ENCODE measurements at places on chromosomes 2 and 18.

DNA sequence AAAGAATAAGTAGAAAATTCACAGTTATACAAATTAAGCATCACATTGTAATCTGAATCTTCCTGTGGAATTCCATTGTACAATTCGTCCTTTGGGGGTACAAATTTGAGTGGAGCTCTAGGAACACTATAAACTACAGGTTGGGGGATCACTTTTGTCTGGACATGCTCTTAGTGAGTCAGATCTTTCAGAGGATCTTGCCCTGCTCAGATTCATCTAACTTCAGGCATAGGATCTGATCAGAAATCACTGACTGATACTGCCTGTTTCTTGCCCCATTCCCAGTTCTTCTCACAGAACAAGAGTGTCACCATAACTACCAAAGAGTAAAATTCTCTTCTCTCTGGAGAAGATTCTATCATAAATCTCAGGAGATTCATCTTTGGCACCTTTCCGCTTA is 10.7 kb upstream of the VSNL1 start:
- DNase-seq: no peak

DNA sequence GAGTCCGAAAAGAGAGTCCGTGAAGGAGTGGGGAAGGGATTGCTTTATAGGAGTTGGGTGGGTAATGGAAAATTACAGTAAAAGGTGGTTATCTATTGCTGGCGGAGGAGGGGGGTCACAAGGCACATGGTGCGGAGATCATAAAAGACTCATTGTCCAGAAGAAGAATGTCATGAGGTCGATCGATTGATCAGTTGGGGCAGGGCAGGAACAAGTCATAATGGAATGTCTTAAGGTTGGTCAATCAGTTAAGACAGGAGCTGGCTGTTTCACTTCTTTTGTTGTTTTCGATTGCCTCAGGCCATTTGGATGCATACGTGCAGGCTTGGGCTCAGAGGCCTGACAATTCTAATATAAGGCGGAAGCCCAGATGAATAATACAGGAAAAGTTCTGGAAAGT is 473.0 kb upstream of the TNP1 start:
- no peak for DNase-seq

- DNase-seq: peak; percentile 50
These were observed 120.4 kb downstream of the RNF144A start for GRCh38 chr2:7037340-7038333.

DNA sequence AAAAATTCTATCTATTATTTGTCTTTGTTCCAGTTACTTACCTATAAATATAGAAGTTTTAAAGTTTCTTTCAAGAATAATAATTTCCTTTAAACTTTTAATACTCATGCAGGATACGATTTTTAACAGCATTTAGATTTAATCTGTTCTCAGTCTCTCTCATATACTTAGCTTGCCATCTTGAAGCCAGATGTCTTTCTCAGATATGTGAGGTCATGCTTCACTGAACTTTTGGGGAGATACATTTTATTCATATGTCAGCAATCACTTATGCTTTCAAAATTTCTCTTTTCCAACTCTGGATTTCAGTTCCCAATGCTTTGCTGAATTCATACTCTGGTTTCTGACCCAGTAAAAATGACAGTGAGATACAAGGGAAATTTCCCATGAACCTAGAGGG is 66.5 kb upstream of the CCDC178 start:
- no peak for DNase-seq

- DNase-seq: no peak
These were observed 35.2 kb downstream of the NPPC start for GRCh38 chr2:231890896-231891513.

- no peak for DNase-seq
These were observed 47.5 kb upstream of the RTN4 start for GRCh38 chr2:55097461-55098410.

DNA sequence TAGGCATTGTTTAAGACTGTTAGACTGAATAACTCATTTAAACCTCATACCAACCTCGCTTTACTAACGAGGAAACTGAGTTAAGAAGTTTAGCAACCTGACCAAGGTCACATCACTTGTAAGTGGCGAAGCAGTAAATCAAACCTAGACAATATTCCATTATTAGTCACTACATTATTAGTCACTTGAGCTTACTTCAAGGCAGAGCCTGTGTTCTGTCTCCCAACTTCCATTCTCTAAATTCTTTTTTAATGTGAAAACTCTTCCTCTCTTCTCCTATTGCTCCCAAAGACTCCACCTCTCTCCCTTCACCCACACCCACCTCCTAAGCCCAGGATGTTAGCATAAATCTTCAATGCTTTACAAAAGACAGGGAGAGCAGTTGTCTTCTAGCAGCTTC is 156.5 kb downstream of the ARL6IP6 start:
- no peak for DNase-seq

- DNase-seq: no peak
These were observed 63.6 kb upstream of the ACSL3 start for GRCh38 chr2:222797261-222797660.

- DNase-seq: no peak
These were observed 34.1 kb downstream of the SOCS6 start for GRCh38 chr18:70322928-70323327.

DNA sequence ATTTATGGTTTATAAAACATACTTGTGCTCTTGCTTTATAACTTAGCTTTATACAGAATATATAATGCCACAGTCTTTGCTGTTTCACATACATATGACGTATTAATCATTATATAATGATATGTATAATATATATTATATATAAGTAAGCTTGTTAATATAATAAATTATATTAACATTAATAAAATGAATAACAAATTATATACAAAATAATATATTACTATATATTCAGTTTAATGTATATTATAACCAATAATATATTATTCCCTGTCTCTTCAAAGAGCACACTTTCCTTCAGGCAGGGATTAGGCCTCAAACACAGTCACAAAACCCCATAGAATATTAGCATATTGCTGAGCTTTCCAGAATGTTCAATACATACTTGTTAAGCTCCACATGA is 427.6 kb downstream of the NCKAP5 start:
- DNase-seq: no peak

DNA sequence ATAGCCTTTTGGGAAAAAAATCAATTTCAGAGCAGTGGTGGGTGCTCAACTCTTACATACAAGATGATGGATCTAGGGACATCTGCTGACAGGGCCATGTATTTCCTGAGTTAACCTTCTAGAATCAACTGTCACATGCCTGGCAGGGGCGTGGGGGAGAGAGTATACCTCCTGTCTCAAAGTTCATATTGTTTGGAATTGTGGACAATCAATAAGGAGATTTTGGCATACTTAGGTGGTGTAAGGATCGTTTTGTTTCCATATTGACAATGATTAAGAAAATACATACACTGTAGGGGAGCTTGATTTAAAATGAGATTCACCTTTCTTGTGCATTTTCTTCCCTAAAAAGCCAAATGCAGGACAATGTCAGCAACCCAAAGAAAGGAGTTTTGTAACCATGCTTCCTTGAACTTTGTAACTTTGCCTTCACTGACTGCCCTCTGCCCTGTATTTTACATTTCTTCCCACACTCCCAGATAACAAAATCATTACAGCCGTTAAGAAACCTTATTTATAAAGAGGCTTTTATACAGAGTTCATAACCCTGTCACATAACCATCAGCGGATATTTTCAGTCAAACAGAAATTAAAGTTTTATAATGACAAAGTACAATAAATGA is 88.4 kb downstream of the MEP1B start:
- DNase-seq: no peak

DNA sequence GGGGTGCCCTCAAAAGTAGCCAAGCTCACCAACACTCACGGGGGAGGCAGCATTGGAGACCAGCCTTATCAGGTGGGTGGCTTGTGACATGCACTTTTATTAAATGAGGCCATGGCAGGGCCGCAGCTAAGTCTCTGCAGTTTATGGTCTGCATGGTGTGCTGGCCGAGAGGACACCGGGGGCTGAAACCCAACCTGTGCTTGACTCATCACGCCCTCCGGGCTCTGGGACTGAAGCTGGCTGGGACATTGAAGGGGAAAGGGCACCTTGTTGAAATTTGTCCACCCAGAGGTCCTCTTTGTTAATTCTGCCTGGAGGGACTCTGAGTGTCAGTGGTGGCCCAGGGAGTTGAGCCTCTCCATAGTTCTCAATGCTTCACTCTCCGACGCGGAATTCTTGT is 17.7 kb upstream of the NTSR2 start:
- no peak for DNase-seq

GRCh38 chr2:120305296-120305695 is 40.6 kb upstream of the INHBB start:
- no peak for DNase-seq

GRCh38 chr2:229851870-229852269 is 69.9 kb downstream of the TRIP12 start:
- no peak for DNase-seq

GRCh38 chr2:99156891-99157290 is 2.1 kb downstream of the LIPT1 start:
- DNase-seq: no peak

- no peak for DNase-seq
These were observed 313.6 kb upstream of the MC4R start for GRCh38 chr18:60686142-60686541.

DNA sequence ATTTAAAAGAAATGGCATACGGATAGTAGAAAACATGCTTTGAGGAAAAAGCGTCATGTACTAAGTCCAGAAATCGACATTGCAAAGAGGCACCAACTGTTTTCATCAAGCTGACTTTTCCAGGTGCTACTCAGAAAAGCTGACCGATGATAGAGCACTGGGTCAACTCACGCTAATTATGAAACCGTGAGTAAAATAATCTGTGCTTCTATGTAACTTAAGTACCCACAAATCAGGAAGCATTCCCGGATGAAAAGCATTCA is 353 bp upstream of the NUP35 start:
- DNase-seq: no peak

GRCh38 chr2:187422282-187422681 is 25.8 kb downstream of the CALCRL start:
- no peak for DNase-seq

DNA sequence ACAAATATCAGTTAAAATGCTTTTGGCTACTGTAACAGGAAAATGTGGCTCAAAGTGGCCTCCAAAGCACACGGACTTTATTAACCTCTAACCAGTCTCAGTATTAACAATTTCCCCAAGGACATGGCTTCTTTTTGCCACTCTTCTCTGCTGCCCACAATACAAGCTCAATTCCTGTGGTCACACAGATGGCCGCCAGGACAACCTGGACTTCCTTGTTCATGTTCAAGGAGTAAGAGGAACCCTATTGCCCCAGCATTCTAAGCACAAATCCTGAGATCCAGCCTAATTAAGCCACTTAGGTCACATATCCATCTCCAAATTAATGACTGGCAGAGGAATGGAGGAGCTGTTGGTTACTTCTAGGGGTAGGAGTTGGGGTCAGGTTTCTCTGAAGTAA is 38.2 kb downstream of the AOX1 start:
- no peak for DNase-seq

GRCh38 chr2:215811409-215812345 is 201.7 kb downstream of the MREG start:
- no peak for DNase-seq

DNA sequence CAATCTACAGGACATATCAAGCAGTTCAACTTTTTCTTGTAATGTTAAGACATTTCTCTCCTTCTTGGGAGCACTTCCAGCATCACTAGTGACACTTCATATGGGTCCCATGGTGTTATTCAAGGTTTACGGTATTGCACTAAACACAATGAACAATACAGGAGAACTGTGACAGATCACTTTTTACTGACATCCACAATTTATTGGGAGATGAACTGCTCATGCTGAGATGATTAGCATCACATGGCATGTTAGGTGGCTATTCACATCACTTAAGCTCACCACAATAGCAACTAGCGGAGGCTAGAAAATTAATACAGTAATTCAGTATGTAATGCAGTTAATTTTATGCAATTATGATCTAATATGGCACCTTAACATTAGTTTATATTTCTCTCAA is 264.4 kb downstream of the ERBB4 start:
- no peak for DNase-seq

- no peak for DNase-seq
These were observed 134.8 kb downstream of the SEPTIN10 start for GRCh38 chr2:109478906-109479493.

DNA sequence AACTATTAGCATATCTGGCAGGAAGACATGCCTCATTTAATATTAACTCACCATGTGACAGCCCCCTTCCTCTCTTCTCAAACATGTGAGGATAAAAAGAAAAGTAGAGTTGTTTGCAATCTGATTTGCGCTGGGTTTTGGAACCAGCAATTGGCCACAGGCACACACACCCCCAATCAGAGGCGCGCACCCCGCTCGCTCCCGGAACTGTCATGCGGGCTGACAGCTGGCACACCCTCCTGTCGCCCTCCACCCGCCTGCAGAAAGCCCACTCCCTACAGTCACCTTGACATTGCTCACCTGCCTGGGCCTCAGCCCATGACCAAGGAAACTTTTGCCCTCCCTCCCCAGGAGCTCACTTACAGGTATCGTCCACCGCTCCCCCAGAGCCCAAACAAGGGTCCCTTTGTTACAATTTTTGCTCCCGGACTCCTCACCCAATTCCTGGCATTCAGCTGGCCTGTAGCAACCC is 1.1 kb downstream of the COBLL1 start:
- no peak for DNase-seq
